ENCODE measurements at places on chromosomes 2 and 18.

GRCh38 chr2:211730215-211730614 lies 808.4 kb downstream of the ERBB4 start:
- DNase-seq = no peak

DNA sequence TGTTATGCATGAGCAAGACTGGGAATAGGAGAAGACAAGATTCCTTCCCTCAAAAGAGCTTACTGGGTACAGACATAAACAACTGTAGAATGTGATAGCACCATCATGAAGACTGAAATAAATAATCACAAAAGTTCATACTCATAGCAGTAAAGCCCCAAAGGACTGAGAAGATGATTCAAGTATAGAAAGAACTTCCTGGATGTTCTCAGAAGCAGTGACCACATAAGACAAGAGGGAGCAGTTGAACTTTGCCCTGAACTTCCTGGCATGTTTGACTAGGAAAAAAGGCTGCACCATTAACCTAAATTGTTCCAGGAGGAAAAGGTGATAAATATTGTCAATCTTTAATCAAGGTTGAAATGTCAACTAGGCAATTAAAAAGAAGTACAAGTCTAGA lies 57.8 kb upstream of the CCDC141 start:
- no peak for DNase-seq

DNA sequence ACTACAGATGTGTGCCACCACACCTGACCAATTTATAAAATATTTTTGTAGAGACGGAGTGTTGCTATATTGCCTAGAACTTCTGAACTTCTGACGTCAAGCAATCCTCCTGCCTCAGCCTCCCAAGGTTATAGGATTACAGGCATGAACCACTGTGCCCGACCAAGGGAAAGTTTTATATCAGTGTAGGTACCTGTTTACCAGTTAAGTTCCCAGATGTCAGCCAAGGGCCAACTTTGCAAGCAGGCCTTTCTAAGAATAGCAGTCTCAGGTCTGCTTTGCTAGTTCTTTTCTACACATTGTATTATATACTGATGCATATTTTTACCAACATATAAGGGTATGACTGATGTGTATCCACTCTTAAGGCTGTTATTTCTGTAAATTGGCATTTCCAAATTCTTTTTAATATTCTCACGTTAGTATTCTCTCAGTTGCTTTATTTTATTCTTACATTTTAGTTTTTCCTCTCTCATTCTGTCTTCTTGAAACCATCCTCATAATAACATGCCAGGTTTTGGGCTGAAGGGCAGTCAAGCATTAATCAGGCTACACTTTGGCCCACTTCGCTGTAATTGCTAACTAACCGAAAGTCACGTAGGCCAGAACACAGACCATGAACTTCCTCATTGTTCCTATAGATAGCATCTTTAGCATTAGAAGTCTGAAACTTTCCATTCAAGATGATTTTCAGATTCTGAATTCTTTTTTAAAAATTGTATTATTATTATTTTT lies 25.0 kb upstream of the CXXC1 start:
- no peak for DNase-seq

DNA sequence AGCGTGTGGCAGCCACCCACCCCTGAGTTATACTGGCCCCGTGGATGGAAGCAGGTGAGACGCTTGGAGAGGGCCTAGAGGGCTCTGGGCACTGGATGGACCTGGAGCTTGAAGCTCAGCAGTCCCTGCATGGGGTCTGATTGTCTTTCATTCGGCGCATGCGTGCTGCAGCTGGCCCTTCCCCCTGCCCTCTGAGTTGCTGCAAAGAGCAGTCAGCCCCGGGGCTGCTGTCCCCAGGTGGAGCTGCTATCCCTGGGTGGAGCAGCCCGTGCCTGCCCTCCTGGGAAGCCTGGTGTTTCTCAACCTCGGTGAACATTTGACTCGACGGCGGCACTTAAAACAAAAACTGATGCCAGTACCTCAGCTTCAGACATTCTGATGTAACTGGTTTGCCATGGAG lies 29.6 kb downstream of the IGFBP5 start:
- no peak for DNase-seq

DNA sequence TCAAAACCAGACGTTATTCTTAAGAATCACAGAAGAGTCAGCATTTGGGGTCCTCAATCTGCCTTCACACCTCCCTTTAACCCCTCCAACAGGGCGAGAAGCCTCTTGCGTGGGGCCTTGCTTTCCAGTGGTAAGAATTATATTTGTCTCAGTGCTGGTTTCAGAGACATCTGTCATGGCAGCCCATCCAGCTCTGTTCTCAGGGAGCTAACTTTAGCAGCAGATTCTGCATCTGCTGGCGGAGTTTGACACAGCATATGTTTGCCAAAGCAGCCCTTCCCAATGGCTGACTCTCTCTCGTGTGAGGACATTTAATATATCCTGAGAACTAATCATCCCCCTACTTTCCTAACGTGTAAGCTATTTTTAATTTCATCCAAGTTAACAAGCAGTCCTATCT lies 91.5 kb upstream of the BCL11A start:
- no peak for DNase-seq

GRCh38 chr2:149885946-149886345 lies 298.4 kb upstream of the MMADHC start:
- DNase-seq = no peak

GRCh38 chr2:240136671-240137292 lies 677 bp upstream of the COPS9 start:
- no peak for DNase-seq

DNA sequence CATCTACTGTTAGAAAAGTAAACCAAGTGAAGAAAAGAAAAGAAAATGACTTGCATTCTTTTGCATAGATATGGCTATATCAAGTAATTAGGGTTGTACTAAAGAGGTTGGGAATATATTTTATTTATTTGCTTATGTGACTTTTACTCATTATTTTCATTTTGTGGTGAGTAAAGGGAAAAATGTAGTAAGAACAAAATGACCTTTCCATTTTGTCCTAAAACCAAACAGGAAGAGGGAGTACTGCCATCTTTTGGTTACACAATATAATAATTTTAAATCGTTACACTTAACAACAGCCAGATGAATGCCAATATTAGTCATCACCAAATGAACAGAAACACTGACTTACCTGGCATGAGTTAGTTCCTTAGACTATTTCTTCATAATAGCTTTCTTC lies 47.3 kb upstream of the NDUFV2 start:
- no peak for DNase-seq

DNA sequence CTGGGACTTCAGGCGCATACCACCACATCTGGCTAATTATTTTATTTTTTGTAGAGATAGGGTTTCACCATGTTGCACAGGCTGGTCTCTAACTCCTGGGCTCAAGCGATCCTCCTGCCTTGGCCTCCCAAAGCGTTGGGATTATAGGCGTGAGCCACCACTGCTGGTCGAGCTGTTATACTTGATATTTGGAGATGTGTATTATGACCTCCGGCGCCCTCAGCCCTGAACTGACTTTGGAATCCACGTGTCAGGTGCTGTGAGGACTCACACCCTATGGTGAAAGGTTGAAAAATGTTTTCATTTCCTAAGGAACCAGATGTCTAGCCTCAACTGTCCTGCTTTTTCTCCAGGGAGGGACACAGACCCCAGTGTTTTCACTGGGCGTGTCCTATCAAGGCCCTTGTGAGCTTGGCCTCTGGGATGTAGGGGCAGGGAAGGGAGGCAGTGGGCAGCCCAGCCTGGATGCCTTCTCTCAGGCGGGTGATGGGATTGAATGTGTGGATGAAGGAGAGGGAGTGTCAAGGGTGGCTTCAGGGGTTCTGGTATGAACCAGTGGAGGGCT lies 56.4 kb upstream of the HAAO start:
- DNase-seq = no peak

DNA sequence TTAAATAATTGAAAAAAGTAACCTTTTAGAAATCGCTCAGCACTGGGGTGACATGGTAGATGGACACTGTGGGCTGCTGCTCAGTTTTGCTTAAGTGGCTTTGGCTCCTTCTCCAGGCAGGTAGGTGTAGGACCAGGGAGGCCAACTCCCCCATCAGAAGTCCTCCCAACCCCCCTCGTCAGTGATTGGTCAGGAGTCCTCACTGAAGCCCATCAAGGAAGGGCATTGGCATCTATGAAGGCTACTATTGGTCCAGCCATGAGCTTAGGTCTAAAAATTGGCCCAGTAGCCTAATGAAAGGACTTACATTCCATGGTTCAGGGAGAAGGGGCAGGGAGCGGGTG lies 34.7 kb downstream of the ST3GAL5 start:
- no peak for DNase-seq

DNA sequence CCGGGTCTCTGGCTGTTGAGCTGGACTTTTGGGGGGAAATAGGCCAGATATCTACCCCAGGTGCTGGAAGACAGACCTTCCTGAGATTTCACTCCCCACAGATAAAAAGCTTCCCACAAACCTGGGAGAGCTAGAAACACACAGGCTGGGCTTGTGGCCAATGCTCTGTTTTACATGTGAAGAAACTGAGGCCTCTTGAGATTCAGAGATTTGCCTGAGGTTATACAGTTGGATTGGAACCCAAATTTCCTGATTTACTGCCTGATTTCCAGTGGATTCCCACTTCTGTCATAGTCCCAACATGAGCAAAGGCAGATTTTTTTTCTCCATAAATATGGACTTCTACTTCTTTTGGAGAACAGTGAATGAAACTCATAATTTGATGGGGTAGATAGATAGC lies 360.2 kb downstream of the SETBP1 start:
- DNase-seq = no peak

DNA sequence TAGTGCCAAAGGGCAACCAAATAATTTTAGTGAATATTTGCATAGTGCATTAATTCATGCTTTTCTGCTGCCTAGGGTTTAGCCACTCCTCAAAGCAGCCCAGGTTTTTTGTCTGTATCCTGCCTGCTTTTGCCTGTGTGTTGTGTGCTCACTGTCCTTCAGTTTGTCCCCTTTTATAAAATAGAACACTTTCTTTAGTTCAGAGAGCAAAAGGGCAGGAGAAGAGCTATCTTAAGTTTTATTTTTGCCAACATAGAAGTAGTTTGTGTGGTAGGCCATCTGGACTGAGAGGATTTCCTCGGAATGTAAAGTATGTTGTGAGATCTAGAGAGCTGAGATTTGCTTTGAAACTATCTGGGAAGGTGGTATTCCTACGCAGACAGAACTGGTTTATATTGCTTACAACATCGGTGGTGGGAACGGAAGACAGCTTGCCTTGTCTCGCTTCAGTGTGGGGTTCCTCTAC lies 64.9 kb downstream of the EML4 start:
- DNase-seq = no peak

- no peak for DNase-seq
Measured at GRCh38 chr2:23662466-23662865, 264.5 kb downstream of the ATAD2B start.

DNA sequence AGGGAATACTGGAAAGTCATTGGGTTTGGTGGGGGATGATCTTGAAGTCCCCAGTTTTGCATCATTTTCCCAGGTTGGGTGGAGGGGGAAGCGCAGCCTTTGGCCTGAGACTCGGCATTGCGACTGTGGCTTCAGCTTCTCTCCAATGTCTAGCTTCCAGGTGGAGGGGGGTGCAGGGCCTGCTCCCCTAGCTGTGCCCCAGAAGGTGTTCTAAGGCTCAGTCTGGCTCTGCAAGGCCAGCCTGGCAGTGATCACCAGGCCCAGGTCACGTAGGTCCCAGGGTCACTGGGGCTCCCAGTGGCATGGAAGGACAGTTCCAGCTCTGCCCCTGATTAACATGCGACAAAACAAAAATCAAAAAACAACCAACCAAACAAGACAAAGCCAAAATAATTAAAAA lies 56.9 kb upstream of the HAAO start:
- DNase-seq = no peak

GRCh38 chr2:225002656-225003045 lies 39.6 kb downstream of the DOCK10 start:
- DNase-seq = no peak

DNA sequence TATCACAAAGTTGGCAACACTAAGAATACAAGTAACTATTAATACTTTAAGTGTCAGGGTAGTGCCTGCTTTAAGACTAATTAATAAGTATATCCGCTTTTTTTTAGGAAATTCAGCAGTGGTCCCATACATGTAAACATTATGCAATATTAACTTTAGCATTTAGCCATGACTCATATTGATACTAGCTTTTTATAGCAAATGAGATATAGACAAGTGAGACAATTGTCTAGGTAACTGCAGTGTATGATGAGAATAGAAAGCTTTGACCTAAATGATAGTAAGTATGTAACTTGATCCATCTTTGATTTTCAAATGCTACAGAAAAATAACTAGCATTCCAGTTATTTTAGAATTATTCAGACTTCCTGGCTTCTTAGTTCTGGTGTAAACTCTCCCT lies 27.4 kb upstream of the VRK2 start:
- no peak for DNase-seq

DNA sequence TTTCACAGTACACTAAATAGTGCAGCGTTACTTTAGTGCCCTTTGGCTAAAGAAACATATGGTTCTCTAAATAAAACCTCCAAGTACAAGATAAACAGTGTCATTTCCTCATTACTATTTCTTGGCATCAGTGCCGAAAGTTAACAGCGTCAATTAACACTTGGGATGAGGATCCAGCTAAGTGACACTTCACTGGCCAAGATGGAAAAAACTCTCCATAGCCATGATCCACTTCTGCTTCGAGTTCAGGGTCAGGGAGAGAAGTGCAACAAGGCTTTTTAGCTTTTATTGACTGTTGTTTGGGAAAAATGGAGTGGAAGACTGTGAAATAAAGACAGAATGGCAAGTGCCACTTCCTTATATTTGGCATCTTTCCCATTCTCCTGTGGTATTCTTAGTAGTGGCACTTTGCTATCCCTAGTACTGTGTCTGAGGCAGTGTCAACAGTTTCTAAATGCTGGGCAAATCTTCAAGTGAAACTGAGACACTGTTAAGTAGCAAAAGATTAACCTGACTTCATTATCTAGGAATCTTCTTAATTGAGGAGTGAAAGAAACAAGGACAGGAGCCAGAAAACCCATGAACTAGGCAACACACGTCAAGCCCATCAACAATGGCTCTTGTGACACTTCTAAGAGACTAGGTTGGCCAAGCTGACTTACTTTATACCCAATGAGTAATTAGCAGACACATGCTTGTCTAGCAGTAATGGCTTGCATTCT lies 222.5 kb upstream of the SESTD1 start:
- DNase-seq = no peak

GRCh38 chr2:231621051-231621879 lies 28.6 kb downstream of the TEX44 start:
- no peak for DNase-seq

DNA sequence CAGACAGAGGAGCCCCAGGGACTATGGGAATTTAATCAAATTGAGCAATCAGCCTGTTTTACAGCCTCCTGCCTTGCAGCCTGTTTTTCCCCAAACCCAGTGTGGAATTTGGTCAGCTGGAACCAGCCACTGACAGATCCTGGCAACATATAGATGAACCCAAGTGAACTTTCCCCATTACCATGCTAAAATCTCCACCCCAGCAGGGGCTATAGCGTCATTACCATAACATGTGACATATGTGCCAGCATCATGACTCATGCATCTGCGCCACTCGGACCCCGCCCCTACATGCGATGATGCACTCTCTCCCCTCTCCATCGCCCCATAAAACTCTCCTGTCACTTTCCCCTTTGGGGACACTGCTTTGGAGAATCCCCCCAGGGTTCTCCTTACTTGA lies 17.3 kb upstream of the FEZ2 start:
- no peak for DNase-seq

All from aorta (tissue), 5 donors.